Activated CD4-positive, alpha-beta T cell treated with anti-CD3 and anti-CD28 coated beads, Interleukin-2, amount 50 U/mL, for 16 hours (primary cell): ENCODE measurements at places on chromosomes 4 and X.
A peak's percentile ranks its signal among the peaks of the same experiment; 100 is the strongest.

- DNase-seq, result no peak
Measured at GRCh38 chr4:10130178-10130888, 13.7 kb upstream of the WDR1 start.

- DNase-seq, result no peak
Measured at GRCh38 chr4:14222377-14223029, 595.0 kb upstream of the BOD1L1 start.

- DNase-seq, result peak; percentile 70
Measured at GRCh38 chrX:41384051-41384705, 50.2 kb downstream of the DDX3X start.

DNA sequence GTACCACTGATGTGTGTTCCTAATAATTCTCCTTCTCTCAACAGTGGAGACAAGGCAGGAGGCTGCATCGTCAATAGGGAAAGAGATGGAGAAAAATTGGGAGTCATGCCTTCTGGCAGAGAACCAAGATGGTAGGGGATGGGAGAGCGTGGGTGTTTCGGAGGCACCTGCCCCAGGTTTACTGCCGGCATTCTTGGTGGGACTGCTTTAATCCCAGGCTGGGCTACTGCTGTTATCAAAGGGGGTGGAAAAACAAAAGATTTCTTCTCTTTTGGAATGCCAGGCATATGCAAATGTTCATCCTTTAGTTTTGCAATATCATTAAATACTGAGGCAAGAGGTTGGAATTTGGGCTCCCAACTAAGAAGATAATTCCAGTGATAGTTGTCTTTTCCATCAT is 257.0 kb downstream of the DCHS2 start:
- no peak for DNase-seq

GRCh38 chrX:2360731-2361130 is 140.0 kb downstream of the DHRSX start:
- no peak for DNase-seq

- DNase-seq, result no peak
Measured at GRCh38 chr4:25502115-25502514, 125.1 kb downstream of the ANAPC4 start.

GRCh38 chr4:70958681-70959080 is 34.8 kb upstream of the DCK start:
- no peak for DNase-seq

DNA sequence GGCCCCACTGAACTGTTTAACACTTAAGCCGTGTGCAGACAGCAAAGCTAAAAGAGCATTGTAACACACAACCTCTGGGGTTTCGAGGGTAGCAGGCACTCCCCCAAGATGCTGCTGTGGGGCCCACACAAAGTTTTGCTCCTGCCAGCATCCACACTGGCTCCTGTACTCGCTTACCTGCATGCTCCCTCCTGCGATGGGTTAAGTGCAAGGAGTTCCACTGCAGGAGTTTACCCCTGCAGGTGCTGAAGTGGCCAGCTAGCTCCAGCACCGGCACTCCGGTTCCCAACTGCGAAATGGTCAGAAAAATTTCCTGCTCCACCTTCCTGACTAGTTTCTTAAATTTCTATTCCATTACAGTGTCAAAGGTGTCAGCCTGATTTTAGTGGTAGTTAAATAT is 443.5 kb downstream of the PCDH10 start:
- DNase-seq, result no peak

DNA sequence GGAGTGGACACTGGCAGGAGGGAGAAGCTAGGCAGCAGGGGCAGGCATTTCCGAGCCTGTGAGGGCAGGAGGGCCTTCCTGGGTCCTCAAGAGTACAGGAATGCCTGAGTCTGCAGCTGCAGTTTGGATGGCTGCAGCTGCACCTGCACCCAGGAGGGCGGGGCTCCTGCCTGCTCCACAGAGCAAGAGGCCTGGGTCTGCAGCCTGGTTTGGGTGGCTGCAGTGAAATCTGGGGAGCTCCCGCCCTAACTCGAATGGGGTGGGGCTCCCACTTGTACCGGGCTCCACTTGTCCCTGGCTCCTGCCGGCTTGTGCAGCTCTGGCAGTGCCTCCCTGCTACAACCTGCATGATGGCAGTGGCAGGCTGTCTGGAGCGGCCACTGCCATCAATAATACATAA is 436.0 kb downstream of the ARHGAP24 start:
- no peak for DNase-seq

DNA sequence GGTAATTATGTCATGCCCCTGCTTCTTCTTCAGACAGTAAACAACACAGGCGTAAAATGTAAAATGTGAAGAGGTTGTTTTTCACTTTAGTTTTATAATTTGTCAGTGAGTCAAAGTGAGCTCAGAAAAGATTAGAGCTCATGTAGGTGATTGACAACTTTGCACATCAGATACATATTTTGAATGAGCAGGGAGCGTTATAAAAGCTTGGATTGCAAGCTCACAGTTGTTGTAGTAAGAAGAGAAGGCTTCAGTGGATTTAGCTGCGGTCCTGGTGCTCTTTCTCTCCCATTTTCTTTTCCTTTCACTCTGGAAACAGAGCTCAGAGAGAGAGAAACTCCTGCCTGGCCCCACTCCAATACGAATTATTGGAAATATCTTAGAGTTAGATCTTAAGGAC is 26.4 kb downstream of the MTMR1 start:
- no peak for DNase-seq

GRCh38 chr4:60759518-60760245 is 440.4 kb upstream of the ADGRL3 start:
- no peak for DNase-seq

DNA sequence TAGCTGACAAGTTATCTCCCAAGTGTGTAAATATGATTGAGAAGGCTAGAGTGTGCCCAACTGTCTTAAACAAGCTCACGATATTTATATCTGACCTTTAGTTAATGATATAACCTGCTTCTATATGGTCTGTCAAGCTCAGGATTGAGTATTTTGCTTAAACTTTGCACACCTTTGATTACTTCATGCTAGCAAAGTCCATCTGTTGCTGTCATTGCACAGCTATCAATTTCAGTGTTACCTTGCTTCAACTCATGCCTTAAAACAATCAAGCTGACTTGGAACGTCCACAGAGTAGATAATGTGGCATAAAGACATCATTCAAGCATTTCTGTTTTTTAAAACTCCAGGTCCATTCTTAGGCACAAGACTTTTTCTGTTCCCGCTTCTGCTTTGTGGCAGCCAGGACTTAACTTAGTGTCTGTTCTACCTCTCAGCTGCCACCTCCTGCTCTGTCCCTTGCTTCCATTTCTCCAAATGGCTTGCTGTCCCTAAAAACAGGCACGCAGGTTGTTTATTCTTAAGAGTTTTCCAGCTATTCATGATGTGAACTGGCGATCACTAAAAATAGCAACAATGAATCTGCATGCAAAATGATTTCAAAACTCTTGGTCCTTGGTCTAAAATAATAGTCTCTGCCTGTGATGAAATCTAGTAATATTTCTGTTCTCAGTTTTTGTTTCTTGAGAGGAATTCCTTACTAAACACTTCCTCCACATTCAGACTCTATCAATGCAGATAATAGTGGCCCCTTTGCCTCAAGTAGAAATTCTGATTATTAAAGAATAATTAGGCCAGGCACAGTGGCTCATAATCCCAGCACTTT is 16.3 kb upstream of the NEIL3 start:
- DNase-seq, result no peak

DNA sequence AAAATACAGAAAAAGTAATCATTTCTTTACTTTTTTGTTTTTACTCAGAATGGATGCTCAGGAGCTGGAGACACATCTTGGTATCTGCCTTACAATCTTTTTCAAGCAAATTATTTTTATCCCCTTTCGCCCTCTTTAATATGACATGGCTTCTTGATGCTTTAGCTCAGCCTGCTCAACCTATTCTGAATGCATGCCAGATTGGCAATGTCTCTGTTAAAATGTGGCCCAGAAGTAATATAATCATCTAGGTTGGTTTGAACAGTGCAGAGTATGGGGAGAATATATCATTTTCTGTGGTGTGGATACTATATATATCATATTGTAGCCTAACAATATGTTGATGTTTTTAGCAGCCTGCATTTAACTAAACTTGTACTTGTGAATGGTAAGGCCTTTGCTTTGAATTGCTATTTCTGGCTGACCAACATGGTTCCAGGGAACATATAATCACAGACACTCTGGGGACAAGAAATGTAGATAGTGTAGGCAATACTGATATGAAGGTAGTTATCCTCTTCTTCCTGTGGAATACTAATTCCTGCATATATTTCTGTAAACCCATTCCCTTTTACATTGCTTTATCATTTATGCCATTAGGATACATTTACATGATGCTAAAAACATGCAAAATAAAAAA is 282.7 kb downstream of the PPP3CA start:
- DNase-seq, result no peak

DNA sequence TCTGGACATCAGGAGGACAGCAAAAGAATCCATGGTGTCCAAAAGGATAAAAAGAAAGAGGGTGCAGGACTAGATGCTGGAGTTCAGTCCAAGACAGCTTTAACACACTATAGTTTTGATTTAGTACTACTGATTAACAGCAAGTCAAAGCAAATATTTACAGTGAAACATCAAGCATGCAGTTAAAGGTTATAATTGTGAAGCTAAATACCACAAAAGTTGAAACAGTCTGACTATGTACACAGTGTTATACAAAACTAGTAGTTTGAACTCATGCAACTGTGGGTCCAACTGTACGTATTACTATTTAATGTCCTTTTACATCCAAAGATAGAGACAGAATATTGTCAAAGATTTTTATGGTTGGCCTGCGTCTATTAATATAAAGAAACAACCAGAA is 57.6 kb downstream of the CHIC2 start:
- no peak for DNase-seq
